ENCODE measurements at places on chromosomes 4 and X. TPM values are rescaled to one million over a fixed set of nuclear protein-coding genes. Genes with fewer than 3 reads are reported as not detected.

Gene UBA6
- 96.4 TPM for total RNA-seq

- no peak for DNase-seq
Observed at GRCh38 chr4:137032222-137032621, 500.1 kb downstream of the PCDH18 start.

Gene CT45A7
- total RNA-seq = not detected

DNA sequence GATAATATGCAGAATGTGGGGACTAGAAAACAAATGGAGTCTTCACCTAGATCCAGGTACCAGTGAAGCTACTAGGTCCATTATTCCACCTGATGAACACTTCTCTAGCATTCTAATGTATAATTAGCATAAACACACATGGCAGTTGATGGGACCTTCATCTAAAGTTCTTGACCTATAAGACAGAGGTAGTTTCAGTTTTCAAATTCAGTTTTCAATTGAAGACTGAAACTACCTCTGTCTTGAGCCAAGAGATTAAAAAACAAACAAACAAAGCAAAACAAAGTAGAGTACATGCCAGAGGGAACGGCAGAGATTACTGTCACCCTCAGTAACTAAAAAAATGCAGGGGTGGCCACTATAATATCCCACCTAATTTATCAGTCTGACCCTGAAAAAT, 199.9 kb upstream of the NEIL3 start:
- DNase-seq = no peak

- no peak for DNase-seq
Observed at GRCh38 chrX:149572743-149573142, 14.5 kb downstream of the MAGEA9B start.

DNA sequence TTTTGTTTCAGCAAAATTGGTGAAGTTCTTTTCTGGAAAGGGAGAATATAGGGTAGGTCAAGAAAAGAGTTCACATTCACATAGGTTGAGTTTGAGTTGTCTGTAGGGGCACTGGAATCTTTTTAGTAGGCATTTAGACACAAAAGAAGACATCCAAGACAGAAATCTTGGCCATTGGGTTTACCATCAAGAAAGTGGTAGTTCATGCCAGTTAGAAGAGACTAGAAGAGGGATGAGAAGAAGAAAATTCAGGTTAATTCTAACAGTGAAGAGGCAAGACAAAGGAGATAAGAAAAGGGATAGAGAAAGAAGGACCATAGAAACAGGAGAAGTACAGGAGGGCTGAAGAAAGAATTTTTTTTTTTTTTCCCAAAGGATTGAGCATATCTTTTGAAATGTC, 39.9 kb downstream of the PAQR3 start:
- no peak for DNase-seq

DNA sequence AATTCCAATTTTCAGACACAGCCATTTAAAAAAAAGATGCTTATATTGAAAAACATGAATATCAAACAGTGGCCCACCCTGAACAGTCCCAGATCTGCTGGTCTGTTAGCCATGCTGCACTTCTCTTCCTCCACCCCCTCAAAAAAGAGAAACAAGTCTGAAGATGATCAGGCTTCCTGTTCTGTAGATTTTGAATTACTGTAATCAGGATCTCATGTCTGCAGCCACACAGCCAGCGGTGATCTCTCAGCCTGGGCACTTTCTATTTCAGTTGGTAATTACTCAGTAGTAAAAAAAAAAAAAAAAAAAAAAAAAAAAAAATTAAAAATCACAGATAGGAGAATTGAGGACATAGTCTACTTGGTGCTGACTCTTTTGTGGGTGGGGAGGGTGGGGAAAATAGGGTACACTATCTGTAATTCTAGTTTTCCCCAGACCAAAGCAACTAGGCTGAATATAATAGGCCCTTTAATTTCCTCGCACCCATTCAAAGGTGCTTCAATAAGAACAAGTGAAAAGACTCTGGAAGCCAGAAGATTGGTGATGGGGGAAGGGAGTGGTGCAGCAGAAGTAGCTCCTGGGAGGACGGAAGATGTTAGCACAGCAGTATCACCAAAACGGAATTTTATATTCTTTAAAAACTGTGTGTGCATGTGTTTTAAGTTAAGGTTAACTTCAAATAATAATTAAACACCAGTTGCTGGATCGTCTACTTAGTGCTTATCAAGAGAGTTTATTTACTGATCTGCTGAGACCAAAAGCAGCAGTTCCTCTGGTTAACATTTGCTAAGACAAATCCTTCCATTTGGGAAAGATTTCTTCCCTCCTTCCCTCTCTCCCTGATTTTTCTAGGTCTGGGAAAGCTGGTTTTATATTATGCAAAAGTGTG, 47.0 kb downstream of the SPRY1 start:
- DNase-seq = no peak

Gene PNMA6A
- total RNA-seq = 1.8 TPM

All from endothelial cell of umbilical vein (primary cell).